ENCODE measurements at places on chromosomes 3 and 15.

DNA sequence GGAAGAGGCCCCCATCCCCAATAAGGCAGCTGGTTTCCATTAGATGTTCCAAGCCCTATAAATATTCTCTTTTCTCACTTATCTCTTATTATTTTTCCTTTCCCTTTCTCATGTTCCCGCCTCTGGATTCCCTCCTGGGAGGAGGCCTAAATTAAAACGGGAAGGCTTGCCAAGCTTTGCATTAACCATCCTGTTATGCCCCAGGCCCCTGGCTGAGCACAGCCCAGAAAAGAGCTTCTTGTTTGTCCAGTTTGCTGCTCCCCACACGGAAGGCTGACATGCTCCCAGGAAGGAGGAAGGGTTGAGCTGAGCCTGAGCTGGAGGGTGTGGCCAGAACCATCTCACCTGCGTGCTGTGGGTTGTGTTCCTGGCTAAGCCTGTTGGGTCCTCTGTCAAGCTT, 63.1 kb upstream of the BOC start:
- peak; percentile 67 for DNase-seq

DNA sequence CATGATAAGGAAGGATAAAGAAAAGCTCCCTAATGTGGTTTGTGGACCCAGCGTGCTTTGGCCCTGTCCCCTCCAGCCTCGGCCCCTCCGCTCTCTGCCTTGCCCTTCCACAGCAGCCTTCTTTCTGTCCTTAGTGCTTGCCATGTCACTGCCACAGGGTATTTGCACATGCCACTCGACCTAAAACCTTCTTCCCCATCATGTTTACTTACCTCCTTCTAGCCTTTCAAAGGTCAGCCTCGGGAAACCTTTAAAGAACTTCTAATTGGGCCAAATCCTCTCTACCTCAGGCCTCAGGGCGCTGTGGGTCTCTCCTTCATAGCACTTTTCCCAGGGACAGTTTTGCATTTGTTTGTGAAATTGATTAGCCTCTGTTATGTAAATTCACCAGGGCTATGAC, 73.0 kb downstream of the SCN11A start:
- no peak for DNase-seq

DNA sequence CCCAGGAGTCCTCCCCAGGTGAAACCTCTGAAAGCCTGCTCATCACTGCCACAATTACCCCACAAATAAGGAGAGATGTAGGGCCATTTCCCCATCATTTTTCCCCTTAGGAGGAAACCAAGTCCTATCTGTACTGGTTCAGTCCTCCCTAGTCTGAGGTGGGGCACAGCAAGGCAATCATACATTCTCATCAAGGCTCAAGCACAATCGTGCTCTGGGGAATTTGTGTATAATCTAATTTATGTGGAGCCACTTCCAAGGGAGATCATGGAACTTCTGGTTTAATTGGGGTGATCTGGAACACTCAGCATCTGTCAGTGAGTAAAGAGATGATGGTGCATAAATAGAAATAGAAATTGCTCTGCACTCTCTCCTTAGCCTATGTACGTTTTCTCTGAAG, 546.9 kb downstream of the IGSF11 start:
- DNase-seq, result no peak

GRCh38 chr15:63448266-63448665, 56.1 kb upstream of the USP3 start:
- no peak for DNase-seq

GRCh38 chr3:182618085-182618732, 175.1 kb upstream of the ATP11B start:
- no peak for DNase-seq

DNA sequence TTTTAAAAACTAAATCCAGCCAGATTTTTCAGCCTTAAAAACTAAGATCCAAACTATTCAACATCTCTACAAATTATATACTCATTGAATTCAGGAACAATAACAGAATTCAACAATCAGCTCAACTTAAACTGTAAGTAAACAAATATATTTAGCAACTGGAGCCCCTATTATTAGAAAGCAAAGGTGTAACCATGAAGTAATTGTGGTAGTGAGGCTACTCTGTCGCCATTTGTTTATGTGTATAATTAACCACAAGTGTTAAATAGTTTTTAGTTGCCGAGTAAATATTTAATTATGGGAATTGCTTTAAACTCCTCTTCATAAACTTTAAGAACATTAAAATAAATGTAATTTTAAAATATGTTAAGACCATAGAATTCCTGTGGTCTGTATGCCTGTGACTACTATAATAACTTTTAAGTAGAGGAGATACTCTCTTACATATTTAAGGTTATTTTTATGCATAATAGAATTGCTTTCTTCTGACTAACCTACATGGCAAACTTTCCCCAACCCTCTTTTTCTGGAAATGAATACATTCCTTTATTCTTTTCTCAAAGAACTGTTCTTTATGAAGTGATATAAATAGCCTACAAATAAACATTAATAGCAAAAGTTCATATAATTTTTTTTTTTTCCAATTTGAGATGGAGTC, 51.2 kb downstream of the MFN1 start:
- no peak for DNase-seq

Data from ureter (tissue), 1 donor.